ENCODE measurements at places on chromosomes 4 and X. TPM values are rescaled to one million over a fixed set of nuclear protein-coding genes. Genes with fewer than 3 reads are reported as not detected.
A peak's percentile ranks its signal among the peaks of the same experiment; 100 is the strongest.

Gene HSFX4
- not detected for total RNA-seq

GRCh38 chr4:22573198-22573597 lies 57.3 kb upstream of the ADGRA3 start:
- no peak overlapping the region for H3K4me3 ChIP-seq
- H3K4me1 ChIP-seq: no peaks in the 10 kb centered on the region
- DNase-seq: no peak
- H3K27me3 ChIP-seq: no peaks in the 10 kb centered on the region

DNA sequence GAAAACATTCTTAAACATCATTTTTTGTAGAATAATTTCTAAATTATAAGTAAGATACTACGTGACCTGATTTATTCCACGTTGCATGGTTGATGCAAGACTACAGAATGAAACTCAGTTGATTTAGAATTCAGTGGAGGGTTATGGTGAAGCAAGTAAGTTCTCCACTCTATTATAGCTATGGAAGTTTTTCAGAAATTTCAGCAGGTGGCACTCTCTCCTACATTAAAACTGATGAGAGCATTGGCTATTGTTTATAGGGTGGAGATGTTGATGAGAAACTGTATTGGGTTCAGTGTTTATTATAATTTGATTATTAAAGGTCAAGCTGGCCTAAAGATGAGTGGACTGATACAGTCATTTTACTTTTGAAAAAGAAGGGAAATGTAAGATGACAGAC lies 88.0 kb downstream of the FNIP2 start:
- no peak for DNase-seq
- H3K27ac ChIP-seq: no peak overlapping the region
- H3K4me3 ChIP-seq: no peak overlapping the region
- H3K27me3 ChIP-seq: no peaks in the 10 kb centered on the region
- H3K36me3 ChIP-seq: no peaks in the 10 kb centered on the region

DNA sequence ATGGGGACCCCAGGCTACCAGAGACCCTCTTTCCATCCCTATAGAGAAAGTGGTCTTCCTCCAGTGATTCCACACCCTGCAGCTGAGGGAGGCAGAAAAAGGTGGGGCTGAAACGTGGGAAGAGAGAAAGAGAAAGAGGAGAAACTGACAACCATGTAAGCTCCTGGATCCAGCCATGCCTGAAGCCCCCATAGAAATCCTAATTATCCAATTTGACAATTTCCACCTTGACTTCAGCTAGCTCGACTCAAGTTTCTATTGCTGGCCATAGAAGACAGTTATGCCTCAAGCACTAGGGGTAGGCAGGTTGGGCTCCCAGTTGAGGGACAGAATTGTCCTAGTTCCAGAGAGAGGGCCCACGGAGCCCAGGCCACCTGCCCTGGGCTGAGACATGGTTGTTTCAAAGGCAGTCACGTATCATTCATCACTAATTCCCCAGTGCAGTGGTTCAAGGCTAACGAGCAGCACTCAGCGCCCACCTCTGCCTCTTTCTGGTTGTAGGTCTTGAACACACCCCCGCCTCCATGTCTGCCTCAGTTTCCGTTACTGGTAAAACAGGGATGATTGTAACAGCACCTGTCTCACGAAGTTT lies 39.8 kb upstream of the ASMTL start:
- no peak for DNase-seq
- peaks cover 29% of the 10 kb centered on the region for H3K4me1 ChIP-seq
- H3K27ac ChIP-seq: peak overlapping the region; percentile 44
- peak overlapping the region; percentile 55 for H3K4me3 ChIP-seq

DNA sequence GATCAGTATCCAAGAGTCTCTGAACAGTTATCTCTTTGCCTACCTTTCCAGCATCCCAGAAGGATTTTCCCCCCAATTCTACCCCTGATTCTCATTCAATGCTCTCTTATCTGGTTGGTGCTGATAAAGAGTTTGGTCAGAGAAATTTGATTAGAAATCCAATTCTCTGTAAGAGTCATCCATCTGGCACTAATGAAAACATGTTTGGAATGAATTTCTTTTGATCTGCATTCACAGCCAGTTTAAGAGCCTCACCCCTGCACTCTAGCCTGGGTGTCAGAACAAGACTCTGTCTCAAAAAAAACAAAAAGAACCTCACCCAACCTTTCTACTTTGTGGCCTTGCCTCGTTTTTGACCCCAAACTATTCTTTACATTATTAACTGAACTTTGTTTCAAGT lies 122.1 kb downstream of the MANBA start:
- no peaks in the 10 kb centered on the region for H3K36me3 ChIP-seq
- H3K4me1 ChIP-seq: no peaks in the 10 kb centered on the region
- DNase-seq: no peak

- no peak overlapping the region for H3K27ac ChIP-seq
- no peak overlapping the region for H3K4me3 ChIP-seq
- DNase-seq: no peak
These were observed 12.2 kb upstream of the CLGN start for GRCh38 chr4:140439644-140440142.

Gene HSPA4L
- total RNA-seq: 21.5 TPM

GRCh38 chr4:4247696-4248028 lies 361 bp downstream of the TMEM128 start:
- peak overlapping the region; percentile 97 for H3K4me3 ChIP-seq
- H3K27me3 ChIP-seq: no peaks in the 10 kb centered on the region
- no peak for DNase-seq
- H3K27ac ChIP-seq: peak overlapping the region; percentile 84
- peaks cover 7% of the 10 kb centered on the region for H3K4me1 ChIP-seq

- H3K4me1 ChIP-seq: no peaks in the 10 kb centered on the region
- H3K27ac ChIP-seq: no peak overlapping the region
- no peak for DNase-seq
These were observed 565.8 kb upstream of the SPANXN1 start for GRCh38 chrX:144681501-144681900.

Gene CYP4V2
- 6.1 TPM for total RNA-seq

GRCh38 chr4:185716141-185716551 lies 95.8 kb downstream of the SORBS2 start:
- no peak overlapping the region for H3K27ac ChIP-seq
- H3K4me3 ChIP-seq: no peak overlapping the region
- no peaks in the 10 kb centered on the region for H3K27me3 ChIP-seq
- no peaks in the 10 kb centered on the region for H3K36me3 ChIP-seq
- no peak for DNase-seq

DNA sequence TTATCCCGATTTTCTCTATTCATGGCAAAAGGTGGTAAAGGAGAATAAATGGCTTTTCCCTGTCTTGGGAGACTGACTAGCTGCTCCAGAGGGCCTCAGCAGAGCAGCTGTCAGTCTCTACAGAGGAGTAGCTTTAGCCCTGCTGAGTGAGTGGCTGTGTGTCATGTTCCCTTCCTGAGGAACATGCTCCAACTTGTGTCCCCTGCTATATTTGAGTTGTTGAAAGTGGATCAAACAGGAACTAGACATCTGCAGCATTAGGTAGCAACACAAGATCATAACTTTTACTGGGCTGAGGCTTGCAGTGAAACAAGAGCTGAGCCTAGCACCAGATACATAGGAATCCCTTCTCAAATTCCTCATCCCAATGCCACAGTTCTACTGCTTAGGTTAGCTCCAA lies 26.7 kb upstream of the PLAC1 start:
- no peak overlapping the region for H3K27ac ChIP-seq
- no peak for DNase-seq
- no peaks in the 10 kb centered on the region for H3K36me3 ChIP-seq
- no peaks in the 10 kb centered on the region for H3K4me1 ChIP-seq

- no peaks in the 10 kb centered on the region for H3K36me3 ChIP-seq
- no peak for DNase-seq
- H3K4me3 ChIP-seq: no peak overlapping the region
- H3K4me1 ChIP-seq: no peaks in the 10 kb centered on the region
- no peak overlapping the region for H3K27ac ChIP-seq
These were observed 133.6 kb downstream of the CPE start for GRCh38 chr4:165512424-165512823.

DNA sequence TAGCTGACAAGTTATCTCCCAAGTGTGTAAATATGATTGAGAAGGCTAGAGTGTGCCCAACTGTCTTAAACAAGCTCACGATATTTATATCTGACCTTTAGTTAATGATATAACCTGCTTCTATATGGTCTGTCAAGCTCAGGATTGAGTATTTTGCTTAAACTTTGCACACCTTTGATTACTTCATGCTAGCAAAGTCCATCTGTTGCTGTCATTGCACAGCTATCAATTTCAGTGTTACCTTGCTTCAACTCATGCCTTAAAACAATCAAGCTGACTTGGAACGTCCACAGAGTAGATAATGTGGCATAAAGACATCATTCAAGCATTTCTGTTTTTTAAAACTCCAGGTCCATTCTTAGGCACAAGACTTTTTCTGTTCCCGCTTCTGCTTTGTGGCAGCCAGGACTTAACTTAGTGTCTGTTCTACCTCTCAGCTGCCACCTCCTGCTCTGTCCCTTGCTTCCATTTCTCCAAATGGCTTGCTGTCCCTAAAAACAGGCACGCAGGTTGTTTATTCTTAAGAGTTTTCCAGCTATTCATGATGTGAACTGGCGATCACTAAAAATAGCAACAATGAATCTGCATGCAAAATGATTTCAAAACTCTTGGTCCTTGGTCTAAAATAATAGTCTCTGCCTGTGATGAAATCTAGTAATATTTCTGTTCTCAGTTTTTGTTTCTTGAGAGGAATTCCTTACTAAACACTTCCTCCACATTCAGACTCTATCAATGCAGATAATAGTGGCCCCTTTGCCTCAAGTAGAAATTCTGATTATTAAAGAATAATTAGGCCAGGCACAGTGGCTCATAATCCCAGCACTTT lies 16.3 kb upstream of the NEIL3 start:
- no peak overlapping the region for H3K27ac ChIP-seq
- no peak overlapping the region for H3K4me3 ChIP-seq
- no peak for DNase-seq
- no peaks in the 10 kb centered on the region for H3K27me3 ChIP-seq
- no peaks in the 10 kb centered on the region for H3K36me3 ChIP-seq
- H3K4me1 ChIP-seq: no peaks in the 10 kb centered on the region

DNA sequence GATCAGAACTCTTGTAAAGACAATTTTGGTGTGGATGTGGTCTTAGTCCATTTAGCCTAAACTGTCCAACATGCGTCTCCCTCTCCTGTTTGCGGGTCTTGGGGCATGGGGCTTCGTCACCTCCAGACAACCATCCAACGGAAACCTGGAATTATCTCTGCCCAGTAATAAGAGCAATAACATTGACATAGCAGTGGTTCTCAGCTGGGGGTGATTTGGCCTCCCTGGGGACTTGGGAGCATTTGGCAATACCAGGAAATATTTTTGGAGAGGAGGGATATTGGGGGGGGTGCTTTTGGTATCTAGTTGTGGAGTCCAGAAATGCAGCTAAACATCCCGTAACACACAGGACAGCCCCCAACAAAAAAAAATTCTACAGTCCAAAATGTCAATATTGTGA lies 47.2 kb downstream of the SEL1L3 start:
- DNase-seq: no peak
- peaks cover 12% of the 10 kb centered on the region for H3K36me3 ChIP-seq
- no peaks in the 10 kb centered on the region for H3K4me1 ChIP-seq
- no peak overlapping the region for H3K27ac ChIP-seq
- no peak overlapping the region for H3K4me3 ChIP-seq

Gene CENPE
- 42.6 TPM for total RNA-seq

Gene ELK1
- total RNA-seq: 55.5 TPM

DNA sequence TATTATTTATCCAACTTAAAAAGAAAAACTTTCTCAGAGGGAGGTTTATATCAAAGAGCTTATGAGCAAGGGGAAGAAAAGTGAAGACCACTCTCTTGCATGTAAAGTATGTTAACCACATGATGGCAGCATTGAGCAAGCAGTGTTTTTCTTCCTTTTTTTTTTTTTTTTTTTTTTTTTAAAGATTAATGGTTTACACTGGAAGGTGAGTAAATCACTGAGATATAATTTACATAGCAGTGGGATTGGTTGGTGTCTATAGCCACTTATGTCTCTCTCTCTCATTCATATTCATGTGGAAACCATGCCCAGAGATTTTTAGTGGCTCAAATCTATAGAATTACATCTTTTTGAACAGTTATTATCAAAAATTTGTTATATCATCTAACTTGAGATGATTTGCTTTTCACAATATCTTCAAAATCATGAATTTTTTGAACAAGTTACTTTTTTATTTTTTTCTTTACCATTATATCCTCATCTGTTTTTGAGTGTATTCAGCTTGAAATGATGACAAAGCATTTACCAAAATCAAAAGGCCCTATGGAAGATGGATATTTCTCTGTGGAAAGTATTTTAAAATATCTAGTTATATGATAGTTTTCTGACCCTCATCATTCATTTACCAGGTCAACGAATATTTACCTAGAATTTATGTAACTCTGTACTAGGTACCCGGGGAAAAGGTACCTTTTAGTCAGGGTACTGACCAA lies 31.6 kb downstream of the MTHFD2L start:
- no peak overlapping the region for H3K27ac ChIP-seq
- no peaks in the 10 kb centered on the region for H3K36me3 ChIP-seq
- H3K27me3 ChIP-seq: no peaks in the 10 kb centered on the region
- peak; percentile 25 for DNase-seq

DNA sequence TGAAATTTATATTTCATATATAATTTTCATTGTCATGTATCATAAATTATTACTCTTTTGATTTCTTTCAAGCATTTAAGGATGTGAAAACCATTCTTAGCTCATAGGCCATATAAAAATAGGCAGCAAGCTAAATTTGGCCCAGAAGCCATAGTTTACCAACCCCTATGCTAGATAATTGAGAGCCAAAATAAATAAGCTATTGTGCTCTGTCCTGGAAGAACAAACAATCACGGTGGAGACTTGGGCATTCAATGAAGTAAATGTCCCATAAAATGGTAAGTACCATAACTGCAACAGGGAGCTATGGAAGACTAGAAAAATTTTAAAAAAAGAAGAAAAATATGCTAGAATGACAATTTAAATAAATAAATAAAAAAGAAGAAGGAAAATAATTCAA lies 60.9 kb upstream of the PACRGL start:
- no peaks in the 10 kb centered on the region for H3K4me1 ChIP-seq
- no peak overlapping the region for H3K4me3 ChIP-seq
- no peaks in the 10 kb centered on the region for H3K27me3 ChIP-seq
- H3K36me3 ChIP-seq: no peaks in the 10 kb centered on the region
- H3K27ac ChIP-seq: no peak overlapping the region

Gene CNKSR2
- not detected for total RNA-seq

Gene BST1
- total RNA-seq: 0.31 TPM

GRCh38 chrX:133335027-133335426 lies 80.3 kb downstream of the GPC4 start:
- no peaks in the 10 kb centered on the region for H3K27me3 ChIP-seq
